Activated CD8-positive, alpha-beta memory T cell treated with anti-CD3 and anti-CD28 coated beads for 48 hours (primary cell): ENCODE measurements at places on chromosomes 4 and X.

DNA sequence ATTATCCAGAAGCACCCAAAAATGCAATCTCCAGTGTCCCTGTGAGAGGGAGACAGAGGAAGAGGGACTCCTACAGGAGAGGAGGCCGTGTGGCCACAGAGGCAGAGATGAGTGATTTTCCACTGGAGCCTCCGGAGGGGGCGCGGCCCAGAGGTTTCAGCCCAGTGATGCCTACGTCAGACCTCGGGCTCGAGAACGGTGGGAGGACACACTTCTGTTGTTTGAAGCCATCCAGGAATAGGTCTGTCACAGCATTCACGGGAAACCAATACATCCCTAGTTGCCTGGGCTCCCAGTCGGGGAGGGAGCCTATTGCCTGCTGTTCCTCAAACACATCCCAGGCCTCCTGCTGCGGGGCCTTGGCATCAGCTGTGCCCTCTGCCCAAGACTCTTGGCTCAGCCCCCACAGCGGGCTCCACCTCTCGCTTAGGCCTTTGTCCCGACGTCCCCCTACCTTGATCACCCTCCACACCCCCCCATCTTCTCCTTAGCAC lies 39.2 kb upstream of the HMX1 start:
- DNase-seq: no peak

- DNase-seq: no peak
Observed at GRCh38 chr4:151799417-151800012, 38.7 kb upstream of the GATB start.

DNA sequence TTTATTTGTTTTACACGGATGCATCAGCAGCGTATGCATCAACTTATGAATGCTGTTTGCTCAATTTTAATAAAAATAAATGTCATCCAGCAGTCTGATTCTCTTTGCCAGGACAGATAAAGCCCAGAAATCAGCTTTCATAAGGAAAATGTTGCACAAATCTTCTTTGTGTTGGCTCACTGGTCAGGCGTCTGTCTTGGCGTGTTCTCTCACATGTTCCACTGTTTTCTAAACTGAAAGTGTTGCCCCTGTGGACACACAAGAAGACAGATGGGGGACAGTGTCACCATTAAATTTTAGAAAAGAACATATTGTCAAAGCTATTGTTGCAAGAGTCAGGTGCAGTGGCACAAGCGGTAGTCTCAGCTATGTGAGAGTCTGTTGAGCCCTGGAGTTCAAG lies 316.2 kb downstream of the CENPC start:
- DNase-seq: no peak

DNA sequence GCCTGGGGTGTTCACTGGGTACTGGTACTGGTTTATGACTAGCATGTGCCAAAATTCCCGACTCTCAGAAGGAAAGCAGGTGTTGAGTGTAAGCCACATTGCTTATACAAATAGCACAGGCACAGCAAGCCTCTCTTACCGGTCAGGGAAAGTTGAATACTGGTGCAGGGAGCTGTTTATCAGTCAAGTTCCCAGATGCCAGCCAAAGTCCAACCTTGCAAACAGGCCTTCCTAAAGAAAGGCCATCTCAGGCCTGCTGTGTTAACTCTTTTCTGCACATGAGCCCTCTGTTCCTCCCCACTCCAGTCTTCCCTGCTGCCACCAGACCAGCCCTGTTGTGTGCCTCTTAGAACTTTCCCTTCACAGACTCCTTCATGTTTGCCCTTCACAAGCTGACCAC lies 34.2 kb downstream of the PKD2 start:
- DNase-seq: no peak

DNA sequence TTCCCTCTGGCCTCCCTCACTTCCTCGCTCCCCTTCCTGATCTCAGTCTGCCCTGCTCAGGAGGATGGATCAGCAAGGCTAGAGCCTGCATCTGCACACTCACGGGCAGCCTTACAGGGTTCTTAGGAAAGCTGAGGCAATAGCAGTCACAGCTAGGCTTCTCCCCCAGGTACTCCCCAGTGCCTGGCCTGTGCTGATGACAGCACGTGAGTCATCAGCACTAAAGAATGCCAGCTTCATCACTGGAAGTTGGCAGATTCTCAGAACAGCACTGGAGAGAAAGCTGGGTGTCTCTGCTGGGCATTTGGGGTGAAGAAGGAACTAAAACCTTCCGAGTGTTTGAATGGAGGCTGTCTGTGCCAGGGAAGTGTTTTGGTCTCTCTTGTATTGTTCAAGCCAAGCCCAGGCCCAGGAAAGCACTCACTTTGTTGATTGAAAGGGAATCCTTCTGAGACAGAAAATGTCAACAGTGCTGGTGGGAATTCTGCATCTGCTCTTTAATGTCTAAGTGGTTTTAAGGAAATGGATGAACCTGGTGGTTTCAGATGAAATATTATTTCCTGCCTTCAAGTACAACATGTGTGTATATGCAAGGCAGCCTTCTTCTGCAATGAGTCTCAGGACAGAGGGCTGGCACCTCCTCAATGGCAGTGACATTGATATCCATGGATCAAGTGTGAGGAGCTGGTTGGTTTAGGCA lies 73.0 kb upstream of the SCOC start:
- DNase-seq: no peak

- no peak for DNase-seq
Observed at GRCh38 chr4:162061214-162061613, 102.6 kb downstream of the FSTL5 start.

GRCh38 chr4:18645351-18645750 lies 623.8 kb upstream of the LCORL start:
- DNase-seq: no peak
